GF-D8 (cell line): ENCODE measurements at places on chromosomes 5 and 9.

GRCh38 chr5:76169146-76169905, 86.1 kb downstream of the SV2C start:
- DNase-seq = no peak

DNA sequence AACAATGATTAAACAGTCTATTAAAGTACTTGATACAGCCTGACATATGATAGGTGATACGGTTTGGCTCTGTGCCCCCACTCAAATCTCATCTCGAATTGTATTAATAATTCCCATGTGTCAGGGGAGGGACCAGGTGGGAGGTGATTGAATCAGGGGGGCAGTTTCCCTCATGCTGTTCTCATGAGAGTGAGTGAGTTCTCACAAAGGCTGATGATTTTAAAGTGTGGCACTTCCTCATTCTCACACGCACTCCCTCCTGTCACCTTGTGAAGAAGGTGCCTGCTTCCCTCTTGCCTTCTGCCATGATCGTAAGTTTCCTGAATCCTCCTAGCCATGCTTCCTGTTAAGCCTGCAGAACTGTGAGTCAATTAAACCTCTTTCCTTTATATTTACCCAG, 40.1 kb upstream of the TARS1 start:
- DNase-seq = no peak

GRCh38 chr9:136103651-136104487, 8.8 kb upstream of the NACC2 start:
- DNase-seq = no peak

DNA sequence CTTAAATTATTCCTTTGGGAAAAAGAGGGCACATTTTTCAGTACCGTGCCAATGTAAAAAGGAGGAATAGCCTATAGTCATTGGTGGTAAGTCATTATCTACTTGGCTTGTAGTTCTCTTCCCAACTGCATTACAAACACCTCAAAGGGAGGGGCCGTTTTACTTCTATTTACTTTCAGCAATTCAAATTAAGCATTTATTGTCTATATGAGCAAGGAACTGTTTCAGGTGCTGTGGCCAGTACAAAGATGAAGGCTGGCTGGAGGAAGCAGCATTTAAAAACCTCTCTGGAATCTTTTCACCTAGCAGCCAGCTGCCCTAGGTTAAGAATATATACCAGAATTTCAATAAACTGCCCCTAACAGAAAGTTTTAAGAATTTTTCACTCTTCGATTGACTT, 48.9 kb downstream of the SEMA6A start:
- no peak for DNase-seq

GRCh38 chr5:174482607-174483024, 241.8 kb upstream of the MSX2 start:
- no peak for DNase-seq

DNA sequence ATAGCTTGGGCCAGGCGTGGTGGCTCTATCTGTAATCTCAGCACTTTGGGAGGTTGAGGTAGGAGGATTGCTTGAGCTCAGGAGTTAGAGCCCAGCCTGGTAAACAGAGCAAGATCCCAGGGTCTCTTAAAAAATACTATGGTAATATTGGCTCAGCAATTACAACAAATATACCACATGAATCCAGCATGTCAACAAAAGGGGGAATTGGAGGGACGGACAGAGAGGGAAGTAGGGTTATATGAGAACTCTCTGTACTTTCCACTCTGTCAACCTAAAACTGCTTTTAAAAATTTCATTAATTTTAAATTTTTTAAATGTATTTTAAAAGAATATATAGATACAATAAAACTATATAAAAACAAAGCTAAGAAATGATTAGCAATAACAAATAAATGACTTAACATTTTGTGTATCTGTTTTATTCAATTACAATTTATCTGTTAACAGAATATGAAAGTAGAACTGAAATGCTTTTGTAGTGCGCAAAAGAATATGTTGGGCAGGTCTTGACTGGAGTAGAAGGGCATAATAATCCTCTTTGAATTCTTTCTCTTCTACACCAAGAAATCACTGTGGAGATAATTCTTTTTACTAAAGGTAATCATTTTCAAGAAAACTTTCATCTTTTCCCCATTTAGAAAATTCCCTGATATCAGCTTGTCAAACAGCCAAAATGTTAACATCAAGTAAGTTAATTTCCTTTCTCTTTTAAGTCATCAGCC, 12.9 kb upstream of the CDC42SE2 start:
- DNase-seq = no peak

- no peak for DNase-seq
Measured at GRCh38 chr5:15233566-15233965, 266.4 kb upstream of the FBXL7 start.

GRCh38 chr9:107732781-107733522, 243.4 kb upstream of the KLF4 start:
- no peak for DNase-seq

DNA sequence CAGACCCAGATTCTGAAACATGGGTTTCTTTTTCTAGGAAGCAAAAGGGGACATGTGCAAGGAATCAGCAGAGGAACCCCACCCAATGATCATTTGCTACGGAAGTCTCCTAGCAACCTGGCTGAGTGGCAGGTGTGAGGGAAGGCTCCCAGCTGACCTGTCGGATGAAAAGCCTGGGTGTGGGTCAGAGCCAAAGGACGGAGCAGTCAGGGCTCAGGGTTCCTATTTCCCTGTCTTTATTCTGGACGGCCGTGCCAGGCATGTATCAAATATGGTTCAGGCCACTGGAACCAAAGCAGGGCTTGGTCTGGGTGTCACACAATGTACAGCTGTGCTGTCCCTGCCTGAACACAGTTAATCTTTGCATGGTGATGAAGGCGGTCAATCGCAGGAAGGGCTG, 20.1 kb downstream of the STK10 start:
- DNase-seq = no peak
